ENCODE measurements at places on chromosomes 6 and 20.

- DNase-seq = no peak
These were observed 1.1 kb upstream of the SIM1 start for GRCh38 chr6:100465701-100466409.

DNA sequence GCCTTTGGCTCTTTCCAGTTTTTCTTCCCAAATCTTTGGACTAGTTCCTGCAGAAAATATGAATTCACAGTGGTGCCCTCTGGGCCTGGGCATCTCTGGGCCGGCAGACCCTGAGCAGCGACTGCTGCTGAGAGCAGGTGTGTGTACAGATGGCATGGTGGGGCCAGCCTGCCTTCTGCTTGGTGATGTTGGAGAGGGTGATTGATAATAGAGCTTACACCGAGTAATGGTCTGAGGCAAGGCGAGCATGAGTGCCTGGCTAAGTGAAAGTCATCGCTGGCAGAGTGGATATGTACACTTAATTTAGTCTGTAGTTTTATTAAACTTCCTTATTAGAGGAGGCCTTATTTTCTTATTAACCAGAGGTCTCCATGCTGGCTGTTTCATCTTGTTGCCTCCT is 156.9 kb downstream of the CDKAL1 start:
- DNase-seq = no peak

- no peak for DNase-seq
These were observed 571 bp downstream of the CSNK2B start for GRCh38 chr6:31666337-31666965.

GRCh38 chr6:15995493-15995892 is 133.4 kb upstream of the MYLIP start:
- DNase-seq = no peak

- no peak for DNase-seq
These were observed 503.3 kb upstream of the PTCHD4 start for GRCh38 chr6:48614326-48614725.

- DNase-seq = peak; percentile 8
These were observed 69.3 kb upstream of the EYS start for GRCh38 chr6:65776332-65776731.

- no peak for DNase-seq
These were observed 22.3 kb upstream of the BCAS4 start for GRCh38 chr20:50772420-50773185.

- DNase-seq = no peak
These were observed 28.9 kb downstream of the INSM1 start for GRCh38 chr20:20396794-20397193.

DNA sequence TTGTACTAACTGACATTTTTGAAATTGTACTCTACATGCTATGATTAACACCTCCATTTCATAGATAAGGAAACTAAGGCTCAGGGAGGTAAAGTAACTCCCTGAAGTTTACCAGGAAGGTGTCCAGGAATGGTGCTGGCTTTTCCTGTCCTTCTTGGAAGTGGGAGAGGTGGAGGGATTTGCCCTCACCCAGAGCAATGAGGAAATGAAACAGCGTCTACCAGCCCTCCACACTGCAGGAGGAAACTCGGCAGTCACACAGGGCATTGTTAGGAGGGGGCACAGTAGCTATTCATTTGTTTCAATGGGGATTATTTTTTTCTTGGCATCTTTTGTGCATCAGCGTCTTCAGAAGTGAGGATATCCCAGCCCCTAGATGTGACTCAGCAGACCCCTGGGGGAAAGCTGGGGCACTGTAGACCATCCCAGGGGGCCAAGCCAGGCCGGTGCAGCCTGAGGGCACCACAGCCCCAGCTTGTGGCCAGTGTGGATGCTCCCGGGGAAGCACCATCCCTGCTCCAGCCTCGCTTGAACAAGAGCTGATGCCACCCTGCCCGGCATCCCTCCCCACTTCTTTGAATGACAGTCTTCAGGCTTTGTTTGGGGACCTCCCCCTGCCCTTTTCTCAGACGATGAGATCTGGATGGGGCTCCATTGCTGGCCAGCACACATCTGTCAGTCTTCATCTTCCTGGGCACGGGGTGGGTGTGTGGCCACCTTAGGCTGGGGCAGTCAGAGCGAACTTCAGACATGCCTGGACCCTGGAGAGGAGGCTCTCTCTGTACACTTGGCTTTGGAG is 224.4 kb upstream of the PMEPA1 start:
- DNase-seq = no peak

DNA sequence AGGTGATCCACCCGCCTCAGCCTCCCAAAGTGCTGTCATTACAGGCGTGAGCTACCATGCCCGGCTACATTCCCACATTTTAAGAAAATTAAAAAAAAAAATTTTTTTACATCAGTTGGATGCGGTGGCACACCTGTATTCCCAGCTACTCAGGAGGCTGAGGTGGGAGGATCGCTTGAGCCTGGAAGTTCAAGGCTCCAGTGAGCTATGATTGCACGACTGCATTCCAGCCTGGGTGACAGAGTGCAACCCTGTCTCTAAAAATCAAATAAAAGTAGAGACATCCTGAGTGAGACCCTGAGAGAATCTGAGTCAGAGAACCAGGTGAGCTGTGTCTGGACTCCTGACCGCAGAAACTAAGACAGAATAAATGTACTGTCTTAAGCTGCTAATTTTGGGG is 38.8 kb downstream of the PIM1 start:
- no peak for DNase-seq

- DNase-seq = no peak
These were observed 27.5 kb downstream of the MAN1A1 start for GRCh38 chr6:119322034-119322433.

- no peak for DNase-seq
These were observed 303.7 kb downstream of the TBC1D7 start for GRCh38 chr6:13024616-13025015.

DNA sequence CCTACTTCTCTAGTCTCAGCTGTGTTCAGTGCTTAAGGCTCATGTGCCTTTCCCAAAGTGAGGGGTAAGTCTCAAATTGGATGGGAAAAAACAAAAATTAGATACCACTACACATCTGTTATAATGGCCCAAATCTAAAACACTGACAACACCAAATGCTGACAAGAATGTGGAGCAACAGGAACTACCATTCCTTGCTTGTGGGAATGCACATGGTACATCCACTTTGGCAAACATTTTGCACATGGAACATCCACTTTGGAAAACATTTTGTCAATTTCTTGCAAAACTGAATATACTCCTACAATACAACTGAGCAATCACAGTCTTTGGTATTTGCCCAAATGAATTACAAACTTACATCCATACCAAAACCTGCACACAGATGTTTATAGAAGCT is 109.3 kb downstream of the TENT5A start:
- no peak for DNase-seq

DNA sequence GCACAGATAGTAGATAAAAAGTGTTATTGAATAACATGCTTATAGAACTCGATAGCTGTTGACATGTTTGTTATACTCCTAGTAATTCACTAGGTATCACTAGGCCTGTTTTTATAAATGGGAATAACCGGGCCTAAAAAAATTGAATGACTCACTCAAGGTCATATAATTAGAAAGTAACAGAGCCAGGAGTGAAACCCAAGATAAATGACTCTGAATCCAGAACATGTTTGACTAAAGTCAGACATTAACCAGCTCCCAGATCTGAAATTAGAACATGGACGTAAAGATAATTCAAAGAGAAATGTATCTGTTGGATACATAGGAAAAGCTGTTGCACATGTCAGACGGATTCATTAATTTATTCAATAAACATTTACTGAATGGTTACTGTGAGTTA is 26.9 kb downstream of the RGS17 start:
- DNase-seq = no peak

DNA sequence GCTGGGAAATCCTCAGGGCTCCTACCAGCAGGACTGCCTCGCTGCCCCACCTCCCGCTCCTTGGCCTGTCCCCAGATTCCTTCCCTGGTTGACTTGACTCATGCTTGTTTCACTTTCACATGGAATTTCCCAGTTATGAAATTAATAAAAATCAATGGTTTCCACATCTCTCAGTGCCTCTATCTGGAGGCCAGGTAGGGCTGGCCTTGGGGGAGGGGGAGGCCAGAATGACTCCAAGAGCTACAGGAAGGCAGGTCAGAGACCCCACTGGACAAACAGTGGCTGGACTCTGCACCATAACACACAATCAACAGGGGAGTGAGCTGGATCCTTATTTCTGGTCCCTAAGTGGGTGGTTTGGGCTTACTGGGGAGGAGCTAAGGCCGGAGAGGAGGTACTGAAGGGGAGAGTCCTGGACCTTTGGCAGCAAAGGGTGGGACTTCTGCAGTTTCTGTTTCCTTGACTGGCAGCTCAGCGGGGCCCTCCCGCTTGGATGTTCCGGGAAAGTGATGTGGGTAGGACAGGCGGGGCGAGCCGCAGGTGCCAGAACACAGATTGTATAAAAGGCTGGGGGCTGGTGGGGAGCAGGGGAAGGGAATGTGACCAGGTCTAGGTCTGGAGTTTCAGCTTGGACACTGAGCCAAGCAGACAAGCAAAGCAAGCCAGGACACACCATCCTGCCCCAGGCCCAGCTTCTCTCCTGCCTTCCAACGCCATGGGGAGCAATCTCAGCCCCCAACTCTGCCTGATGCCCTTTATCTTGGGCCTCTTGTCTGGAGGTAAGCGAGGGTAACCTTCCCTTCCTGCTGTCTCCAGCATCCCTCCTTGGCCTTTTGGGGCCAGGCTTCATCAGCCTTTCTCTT is at the start of gene CFB:
Gene CFB, plus strand, starts transcription at position 589 of the 863 bp plus-strand sequence. Its CDS starts 127 bp downstream, at position 716.
- no peak for DNase-seq

GRCh38 chr20:56423211-56423610 is 11.2 kb downstream of the CASS4 start:
- DNase-seq = no peak

- DNase-seq = no peak
These were observed 191.9 kb upstream of the PREP start for GRCh38 chr6:105594821-105595220.

DNA sequence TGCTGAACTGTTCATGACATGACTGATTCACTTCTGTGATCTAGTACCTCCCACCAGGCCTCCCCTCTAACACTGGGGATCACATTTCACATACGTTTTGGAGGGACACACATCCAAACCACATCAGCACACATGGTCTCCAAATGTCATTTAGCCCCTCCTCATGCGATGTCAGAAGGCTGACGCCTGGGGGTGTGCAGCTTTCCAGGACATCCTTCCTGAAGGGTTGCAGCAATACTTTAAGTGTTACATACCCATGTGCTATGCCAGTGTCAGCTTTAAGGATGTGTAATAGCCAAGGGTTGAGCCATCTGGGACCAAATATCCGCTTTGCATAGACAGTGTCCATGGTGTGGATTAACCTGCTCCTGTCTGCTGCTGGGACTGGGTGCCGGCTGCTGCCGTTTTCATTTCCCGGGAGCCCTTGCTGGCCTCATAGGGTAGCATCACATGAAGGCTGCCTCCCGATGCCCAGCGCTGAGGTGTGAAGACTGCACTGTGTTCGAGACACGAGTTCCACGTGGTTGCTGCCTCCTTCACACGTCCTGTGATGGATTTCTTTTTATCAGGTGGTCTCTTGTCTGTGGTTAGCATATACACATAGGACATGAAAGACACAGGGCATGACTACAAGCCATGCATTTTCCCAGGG is 219.0 kb downstream of the THBS2 start:
- DNase-seq = no peak

DNA sequence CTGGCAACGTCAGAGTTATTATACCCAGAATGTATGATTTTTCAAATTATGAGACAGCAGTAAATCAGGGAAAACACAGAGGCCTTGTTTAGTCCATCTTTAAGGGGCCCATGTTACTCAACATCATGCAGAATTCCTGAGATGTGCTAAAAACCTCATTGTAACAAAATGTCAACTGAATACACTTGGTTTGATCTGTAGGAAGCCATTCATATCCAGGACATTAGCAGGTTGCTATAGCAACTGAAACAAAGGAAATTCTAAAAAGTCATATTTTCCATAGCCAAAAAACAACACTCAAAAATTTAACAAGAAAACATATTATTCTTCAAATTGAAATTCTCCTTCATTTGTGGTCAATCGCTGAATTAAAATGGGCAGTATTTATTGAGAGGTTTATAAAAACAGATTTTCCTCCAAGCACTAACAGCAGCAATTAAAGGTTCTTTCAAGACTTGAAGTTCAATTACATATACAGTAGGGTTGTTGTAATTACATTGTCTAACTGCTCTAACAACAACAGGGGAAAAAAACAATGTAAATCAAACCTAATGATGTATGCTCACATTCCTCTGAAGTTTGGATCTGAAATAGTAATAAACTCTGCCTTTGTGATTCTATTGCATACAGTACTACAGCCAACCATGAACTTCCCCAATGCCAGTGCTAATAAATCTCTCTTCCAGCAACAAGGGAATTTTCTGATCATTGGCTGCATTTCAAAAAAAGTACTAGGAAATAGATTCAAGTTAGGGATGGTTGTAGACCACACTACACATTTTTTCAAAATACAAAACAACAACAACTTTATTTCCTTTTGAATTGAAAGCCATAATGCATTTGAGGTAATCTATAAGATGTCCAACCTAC is 34.9 kb downstream of the COL12A1 start:
- DNase-seq = no peak

DNA sequence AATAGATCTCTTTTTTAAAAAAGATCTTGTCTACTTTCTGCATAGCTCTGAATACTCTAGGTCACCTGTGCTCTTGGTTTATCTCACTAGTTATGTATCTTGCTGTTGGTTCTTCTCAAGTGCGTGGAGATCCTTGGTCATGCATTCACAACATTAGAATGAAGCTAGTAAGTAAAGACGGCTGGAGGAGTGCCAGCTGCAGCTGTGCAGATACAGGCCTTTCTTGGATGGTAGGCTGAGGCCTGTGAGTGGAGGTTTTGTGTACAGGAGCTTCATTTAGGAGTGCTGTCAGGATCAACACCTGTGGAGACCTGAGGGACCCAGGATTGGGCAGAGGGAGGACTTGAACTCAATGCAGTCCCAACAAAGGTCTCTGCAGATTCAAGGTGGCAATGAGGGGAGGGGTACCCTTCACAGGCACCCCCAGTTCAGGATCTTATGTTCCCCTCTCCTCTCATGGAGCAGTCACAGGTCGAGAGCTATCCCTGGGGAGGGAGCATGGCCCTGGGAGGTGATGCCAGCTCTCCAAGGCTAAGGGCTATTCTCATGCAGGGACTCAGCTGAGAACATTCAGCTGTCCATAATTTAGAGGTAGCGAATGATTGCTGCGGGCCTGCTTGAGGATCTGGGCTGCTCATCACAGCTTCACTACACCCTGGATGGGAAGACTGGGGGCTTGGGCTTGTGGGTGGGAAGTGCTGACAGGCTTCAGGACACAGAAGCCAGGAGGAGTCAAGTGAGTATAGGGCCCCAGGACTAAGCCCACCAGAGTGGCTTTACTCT is 98.9 kb upstream of the ENPP5 start:
- no peak for DNase-seq

GRCh38 chr6:10901770-10902169 is 14.9 kb downstream of the SYCP2L start:
- DNase-seq = no peak

DNA sequence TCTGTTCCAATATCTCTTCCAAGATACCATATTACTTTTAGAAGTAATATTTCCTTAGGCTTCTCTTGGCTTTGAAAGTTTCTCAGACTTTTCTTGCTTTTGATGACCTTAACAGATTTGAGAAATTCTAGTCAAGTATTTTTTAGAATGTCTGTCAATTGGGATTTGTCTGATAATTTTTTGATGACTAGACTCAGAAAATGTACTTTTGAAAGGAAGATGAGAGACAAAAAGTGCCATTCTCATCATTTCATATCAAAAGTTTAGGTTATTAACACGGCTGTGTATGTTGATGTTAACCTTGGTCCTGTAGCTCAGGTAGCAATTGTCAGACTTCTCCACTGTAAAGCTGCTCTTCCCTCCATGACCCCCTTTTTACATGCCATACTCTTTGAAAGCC is 651.5 kb downstream of the EYS start:
- no peak for DNase-seq

GRCh38 chr6:64955435-64955848 is 751.6 kb downstream of the EYS start:
- no peak for DNase-seq

GRCh38 chr6:129345890-129346289 is 364.1 kb downstream of the ARHGAP18 start:
- no peak for DNase-seq

Measured in HEK293T (cell line).